ENCODE measurements at places on chromosomes 3 and 15. TPM values are rescaled to one million over a fixed set of nuclear protein-coding genes. Genes with fewer than 3 reads are reported as not detected.

The PLA2G4E gene
- 0.17 TPM for total RNA-seq

- no peak for DNase-seq
Measured at GRCh38 chr3:78497767-78498166, 1270.0 kb downstream of the ROBO1 start.

The GOLGA6A gene
- total RNA-seq, result not detected

The MRAS gene
- total RNA-seq, result 308 TPM

GRCh38 chr3:177357352-177358090, 160.2 kb upstream of the TBL1XR1 start:
- no peak for DNase-seq

The TRPC1 gene
- 23.6 TPM for total RNA-seq

DNA sequence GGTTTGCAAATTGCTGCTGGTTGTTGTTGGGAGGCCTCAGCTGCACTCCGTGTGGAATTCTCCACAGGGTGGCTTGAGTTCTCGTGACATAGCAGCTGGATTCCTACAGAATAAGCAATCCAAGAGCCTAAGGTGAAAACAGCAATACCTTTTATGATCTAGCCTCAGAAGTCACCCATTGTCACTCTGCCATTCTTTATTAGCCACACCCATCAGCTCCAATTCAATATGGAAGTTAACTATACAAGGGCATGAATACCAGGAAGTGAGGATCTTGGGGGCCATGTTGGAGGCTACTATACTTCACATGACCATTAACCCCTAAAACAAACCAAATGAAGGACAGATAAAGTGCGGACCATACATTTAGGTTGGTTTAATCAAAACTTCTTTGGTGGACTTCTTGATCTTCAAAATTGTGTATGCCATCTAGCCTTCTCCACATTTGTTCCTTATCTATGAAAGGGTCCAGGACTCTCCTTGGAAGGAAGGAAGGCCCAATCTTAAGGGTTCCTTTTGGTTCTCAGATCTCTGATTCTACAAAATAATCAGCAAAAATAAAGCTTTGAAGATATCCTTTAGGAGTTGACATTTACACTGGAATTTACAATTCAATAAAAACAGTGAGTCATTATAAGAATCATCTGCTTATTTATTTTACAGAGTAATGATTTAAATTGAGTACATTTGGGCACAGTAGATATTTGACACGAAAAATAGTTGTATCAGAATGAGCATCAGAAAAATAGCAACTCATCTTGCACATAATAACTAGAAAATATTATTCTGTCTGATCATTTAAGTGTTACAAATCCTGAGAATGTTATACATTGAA, 21.5 kb downstream of the CIAO2A start:
- DNase-seq, result no peak
